Cortex of kidney (tissue), 1 donor: ENCODE measurements at places on chromosomes 1 and 21.

GRCh38 chr1:204564835-204565234 is 48.6 kb downstream of the MDM4 start:
- DNase-seq: no peak

DNA sequence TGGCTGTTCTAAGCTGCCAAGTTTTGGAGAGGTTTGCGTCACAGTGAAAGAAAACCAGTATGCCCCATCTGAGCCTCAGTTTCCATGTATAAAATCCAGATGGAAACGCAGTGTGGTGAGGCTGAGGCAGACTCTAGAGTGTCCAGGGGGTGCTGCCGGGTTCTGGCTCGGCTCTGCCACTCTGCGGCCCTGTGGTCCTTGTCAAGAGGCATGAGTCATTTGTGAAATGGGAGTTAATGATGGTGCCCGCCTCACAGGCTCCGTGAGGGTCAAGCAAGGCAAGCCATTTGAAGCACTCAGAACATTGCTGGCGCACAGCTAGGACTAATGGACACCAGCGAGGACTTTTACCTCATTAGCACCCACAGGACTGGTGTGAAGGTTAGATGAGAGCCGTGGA is 214.3 kb downstream of the PTPRU start:
- DNase-seq: no peak

- no peak for DNase-seq
Measured at GRCh38 chr1:115654125-115654524, 12.4 kb downstream of the VANGL1 start.

GRCh38 chr1:32464191-32464715 is 619 bp upstream of the ZBTB8B start:
- DNase-seq: no peak

DNA sequence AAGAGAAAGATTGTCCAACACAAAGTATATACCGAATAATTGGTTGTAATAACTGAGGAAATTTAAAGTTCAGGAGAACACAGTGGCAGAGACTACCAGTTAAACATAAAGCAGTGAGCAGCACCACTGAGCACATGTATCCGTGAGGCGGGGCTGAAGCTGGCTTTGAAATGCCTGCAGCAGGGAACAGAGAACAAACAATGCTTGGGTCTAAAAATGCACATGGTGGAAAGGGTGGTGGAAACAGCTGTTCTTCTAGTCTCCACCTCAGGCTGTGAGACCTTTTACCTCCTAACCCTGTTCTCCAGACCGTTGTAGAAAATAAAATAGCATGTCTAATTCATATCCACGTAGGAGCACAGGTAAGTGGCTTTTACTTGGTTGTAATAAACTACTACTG is 7.7 kb upstream of the GNG4 start:
- DNase-seq: no peak

DNA sequence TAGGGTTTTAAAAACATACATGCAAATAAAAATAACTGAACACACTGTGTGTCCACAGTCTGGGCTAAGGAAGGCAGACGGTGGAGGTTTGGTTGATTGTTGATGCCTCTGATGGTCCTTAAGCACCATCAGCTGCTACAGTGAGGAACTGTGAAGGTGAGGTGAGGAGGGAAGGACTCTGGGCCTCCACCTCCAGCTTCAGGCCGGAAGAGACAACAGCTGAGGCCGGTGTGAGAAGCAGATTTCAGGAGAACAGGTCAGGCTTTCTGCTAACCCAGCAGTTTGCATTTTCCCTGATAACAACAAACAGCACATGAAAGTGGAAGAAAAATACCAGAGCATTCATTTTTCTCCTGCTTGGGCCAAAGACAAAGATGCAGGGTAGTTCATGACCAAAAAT is 189.9 kb upstream of the AJAP1 start:
- DNase-seq: no peak

- no peak for DNase-seq
Measured at GRCh38 chr1:235279694-235280093, 48.3 kb downstream of the ARID4B start.

DNA sequence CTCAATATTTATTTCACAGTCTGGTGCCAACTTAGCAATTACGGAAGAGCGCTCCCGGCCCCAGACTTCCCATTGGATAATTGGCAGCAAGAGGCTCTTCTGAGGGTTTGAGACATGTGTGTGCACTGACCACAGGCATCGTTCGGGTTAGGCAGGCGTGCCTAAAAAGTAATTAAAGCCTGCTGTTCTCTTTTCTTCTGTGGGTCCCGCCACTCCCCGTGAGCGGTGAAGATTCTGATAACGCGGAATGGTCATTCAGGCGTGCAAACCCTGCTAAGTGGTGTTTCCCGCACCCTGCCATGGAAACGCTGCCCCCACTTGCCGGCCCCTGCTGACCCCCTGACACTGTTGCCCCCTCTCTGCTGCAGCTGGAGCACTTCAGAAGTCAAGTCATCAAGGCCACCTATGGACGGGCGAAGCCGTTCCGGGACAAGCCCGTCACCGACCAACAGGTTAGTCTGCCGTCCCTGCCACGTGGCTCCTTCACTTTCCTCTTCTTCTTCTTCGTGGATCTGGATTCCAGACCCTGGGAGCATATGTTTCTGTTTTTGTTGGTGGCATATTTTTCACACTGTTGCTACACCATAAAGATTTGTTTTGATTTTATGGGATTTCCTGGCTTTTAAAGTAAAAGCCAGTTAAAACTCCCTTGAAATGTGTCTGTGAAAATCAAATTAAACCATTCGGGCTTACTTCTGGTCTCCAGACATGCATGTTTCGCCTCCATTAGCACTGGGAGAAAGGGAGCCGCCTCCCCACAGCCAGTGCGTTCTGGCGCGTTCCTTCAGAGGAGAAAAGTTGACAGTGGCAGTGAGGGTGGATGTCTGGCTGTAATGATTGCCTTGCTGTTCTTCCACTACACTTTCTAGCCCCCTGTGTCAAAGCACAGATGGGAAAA is 79.9 kb downstream of the FHAD1 start:
- no peak for DNase-seq

DNA sequence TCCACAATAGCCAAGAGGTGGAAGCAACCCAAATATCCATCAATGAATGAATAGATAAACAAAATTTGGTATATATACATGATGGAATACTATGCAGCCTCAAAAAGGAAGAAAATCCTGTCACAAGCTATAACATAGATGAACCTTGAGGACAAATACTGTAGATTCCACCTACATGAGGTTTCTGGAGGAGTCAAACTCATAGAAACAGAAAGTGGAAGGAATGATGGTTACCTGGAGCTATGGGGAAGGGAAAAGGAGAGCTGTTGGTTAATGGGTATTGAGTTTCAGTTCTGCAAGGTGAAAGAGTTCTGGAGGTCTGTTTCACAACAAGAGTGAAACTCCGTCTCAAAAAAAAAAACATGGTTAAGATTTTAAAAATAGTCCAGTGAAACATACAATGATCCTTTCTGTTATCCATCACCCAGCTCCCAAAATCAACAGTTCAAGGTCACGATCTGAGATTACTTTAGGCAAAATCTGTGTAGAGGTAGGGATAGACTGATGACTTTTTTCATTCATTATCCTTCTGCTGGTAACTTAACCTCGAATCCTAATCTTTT is 80.8 kb upstream of the HNRNPU start:
- DNase-seq: no peak

- no peak for DNase-seq
Measured at GRCh38 chr1:154835531-154836324, 34.4 kb downstream of the KCNN3 start.
